ENCODE measurements at places on chromosomes 12 and 14.

- DNase-seq: no peak
These were observed 1.7 kb upstream of the SMOC1 start for GRCh38 chr14:69877492-69877891.

GRCh38 chr14:77809011-77809410, 9.1 kb downstream of the ADCK1 start:
- no peak for DNase-seq

GRCh38 chr12:124553862-124554428, 13.5 kb downstream of the NCOR2 start:
- DNase-seq: no peak

- no peak for DNase-seq
These were observed 1.3 kb upstream of the TBX5 start for GRCh38 chr12:114406984-114407841.

- no peak for DNase-seq
These were observed 483.9 kb downstream of the ZFP36L1 start for GRCh38 chr14:68308726-68309520.

- no peak for DNase-seq
These were observed 426.0 kb downstream of the FUT8 start for GRCh38 chr14:65838565-65838964.

DNA sequence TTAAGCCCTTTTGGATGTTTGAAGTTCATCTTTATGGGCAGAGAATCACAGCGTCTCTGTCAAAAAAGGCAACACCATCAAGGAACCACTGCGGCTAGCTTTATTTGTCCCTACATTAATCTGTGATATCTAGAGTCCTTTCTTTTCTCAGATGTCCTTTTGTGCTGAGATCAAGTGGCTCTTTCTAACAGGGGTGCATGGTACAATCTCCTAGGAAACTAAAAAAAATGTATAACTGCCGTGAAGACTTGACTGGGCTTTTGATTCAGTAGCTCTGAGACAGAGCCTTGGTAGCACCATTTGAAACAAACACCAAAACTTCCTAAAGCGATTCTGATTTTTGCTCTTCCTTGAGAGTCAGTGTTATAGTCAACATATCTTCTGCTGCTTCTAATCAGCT, 33.3 kb downstream of the KCNK13 start:
- DNase-seq: no peak

- DNase-seq: no peak
These were observed 12.7 kb upstream of the SERPINA1 start for GRCh38 chr14:94401083-94401482.

DNA sequence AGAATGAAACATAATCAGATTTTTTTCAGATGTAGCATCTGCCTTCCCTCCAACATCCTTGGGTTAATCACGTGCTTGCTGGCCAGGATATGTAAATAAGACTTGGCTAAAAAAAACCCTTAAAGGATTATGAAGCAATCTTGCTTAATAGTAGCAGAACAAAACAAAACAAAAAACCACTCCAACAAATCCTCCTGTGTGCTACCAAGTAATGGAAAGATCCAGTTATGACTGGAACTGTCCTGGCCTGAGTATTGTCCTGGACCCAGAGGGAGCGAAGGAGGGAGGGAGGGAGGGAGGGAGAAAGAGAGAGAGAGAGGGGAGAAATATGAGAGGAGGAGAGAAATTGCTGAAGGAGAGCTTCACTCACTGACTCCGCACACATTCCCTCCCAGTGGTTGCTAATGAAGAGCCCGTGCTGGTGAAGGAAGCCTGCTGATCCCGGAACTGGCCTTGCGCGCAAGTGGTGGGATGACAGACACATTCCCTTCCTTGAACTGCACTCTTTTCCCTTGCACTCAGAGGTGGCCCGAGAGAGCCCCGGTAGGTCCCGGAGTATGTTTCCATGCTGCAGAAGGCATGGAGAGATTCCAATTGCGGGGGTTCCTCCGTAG, 57.2 kb downstream of the HMGA2 start:
- DNase-seq: no peak

- DNase-seq: no peak
These were observed at the start of gene KCNA1 for GRCh38 chr12:4909734-4910501. Gene KCNA1 (plus strand): TSS chr12:4909905. CDS start chr12:4911379, 1,474 bp downstream.

GRCh38 chr14:103078420-103078749, 5.6 kb upstream of the LBHD2 start:
- DNase-seq: peak; percentile 74

DNA sequence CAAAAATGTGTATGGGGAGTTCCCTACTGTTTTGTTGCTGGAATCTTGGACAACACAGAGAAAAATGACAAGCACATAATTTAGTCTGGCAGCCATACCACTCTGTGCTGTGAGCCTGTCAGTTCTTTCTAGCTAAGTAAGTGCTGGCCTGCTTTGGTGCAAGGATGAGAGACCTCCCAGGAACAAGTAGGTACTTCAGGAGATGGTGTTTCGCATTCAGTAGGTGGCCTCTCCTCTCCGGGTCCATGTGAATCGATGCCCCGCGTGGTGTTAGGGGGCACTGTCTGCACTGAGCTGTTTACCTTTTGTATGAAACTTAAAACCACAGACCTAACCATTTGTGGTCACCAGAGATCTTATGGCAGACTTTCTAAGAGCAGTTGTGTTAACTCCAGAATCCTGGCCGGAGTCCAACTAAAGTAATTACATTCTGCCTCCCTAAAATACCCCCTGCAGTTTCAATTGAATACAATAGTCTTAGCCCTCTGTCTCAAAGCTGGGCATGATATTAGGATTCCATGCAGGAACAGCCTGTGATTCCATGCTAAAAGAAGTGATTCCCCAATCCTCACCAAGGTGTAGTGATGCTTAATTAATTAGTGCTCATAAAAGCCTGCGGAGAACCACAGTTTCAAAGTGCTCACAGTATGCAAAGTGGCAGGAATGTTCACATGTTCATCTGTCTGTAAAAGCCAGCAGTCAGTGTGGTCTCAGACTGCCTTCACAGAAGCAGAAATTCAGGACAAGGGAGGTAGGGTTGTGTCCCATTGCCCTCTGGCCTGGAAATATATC, 64.2 kb downstream of the LLPH start:
- DNase-seq: no peak

DNA sequence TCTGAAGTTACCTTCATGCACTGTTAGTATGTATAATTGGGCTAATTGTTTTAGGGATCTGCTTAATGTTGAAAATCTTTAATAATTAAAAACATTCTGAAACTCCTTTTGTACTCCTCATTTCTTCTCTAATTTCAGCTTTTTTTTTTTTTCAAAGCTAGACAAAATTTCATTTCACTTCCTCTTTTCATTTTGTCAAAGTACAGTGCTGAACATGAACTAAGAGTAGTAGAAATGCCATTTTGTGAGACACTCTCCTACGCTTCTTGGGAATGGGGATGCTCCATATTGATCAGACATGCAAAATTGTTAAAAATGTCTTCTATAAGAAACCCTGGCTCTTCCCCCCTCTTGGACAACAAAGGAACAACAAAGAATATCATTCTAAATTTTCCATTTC, 1.7 kb downstream of the ABCD2 start:
- no peak for DNase-seq

- DNase-seq: no peak
These were observed 13.6 kb downstream of the MDM2 start for GRCh38 chr12:68821357-68822188.

GRCh38 chr12:2582631-2583030, 212.1 kb upstream of the FKBP4 start:
- DNase-seq: no peak

DNA sequence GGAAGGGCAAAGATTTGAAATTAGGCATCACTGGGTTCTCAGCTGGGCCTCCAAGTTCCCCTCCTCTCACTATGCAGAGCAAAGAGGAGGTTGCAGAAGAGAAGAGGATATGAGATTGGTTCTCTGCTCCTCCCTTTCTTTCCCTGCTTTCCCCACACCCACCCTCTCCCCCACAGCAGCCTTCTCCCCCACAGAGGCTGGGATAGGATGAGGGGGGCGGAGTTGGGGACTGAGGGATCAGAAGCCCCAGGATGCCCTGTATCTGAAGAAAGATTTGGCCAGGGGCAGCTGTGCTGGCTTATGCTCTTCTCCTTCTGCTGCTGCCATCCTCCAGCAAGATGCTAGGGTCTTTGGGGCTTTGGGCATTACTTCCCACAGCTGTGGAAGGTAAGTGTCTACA, at the start of gene AMHR2:
Gene AMHR2 (plus strand): TSS at position 259 of the 400 bp plus-strand sequence. CDS start 80 bp downstream, at position 339.
- no peak for DNase-seq

DNA sequence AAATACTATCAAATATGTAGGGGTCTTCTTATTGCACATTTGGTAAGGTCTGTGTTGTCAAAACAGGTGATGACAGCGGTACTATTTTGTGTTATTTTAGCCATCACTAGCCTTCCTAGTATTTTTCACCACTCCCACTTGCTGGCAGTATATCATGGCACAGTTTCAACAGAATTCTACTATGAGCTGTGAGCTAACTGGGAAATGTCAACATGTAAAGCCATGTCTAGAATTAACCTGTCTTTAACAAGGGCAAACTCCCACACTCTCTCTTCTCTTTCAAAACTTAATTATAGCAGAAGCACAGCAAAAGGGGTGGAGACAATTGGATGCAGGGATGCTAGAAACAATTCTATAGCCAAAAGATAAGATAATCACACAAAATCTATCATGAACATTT, 253.4 kb downstream of the PAX9 start:
- DNase-seq: no peak

DNA sequence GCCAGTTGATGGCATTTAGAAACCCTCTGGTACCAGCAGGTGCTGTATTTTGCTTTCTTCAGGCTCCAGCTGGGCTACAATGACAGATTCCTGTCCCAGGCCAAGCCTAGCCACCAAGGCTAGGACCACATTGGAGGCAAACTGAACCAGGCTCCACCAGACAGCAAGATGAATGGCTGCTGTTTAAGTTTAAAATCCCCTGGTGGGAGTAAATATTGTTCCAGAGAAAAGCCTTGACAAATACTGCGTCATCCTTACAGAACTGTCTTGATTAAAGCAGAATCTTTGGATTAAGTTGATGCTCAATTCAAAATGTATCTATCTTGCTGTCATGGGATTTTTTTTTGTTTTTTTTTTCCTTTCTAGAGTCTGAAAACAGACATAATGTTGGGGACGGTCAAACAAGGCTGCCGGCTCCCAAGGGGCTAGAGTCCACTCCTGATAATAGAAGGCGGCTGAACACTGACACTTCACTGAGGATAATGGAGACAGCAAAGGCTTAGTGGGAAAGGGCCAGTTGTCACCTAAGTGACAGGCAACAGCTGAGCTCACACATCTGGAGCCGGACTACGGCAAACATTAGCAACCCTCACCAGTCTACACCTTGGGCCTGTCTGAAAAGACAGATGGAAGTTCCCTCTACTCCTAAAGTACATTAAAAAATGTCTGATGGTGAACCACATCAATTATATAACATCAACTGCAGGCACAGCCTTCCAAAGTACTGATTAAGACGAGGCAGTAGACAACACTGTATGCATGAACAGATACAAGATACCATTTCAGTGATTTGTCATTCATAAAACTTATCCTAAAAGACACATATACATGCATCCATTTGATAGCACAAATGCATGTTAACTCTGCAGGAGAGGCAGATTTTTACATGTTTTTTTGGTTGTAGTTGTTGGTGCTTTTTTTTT, 1.7 kb downstream of the PRICKLE1 start:
- DNase-seq: no peak

DNA sequence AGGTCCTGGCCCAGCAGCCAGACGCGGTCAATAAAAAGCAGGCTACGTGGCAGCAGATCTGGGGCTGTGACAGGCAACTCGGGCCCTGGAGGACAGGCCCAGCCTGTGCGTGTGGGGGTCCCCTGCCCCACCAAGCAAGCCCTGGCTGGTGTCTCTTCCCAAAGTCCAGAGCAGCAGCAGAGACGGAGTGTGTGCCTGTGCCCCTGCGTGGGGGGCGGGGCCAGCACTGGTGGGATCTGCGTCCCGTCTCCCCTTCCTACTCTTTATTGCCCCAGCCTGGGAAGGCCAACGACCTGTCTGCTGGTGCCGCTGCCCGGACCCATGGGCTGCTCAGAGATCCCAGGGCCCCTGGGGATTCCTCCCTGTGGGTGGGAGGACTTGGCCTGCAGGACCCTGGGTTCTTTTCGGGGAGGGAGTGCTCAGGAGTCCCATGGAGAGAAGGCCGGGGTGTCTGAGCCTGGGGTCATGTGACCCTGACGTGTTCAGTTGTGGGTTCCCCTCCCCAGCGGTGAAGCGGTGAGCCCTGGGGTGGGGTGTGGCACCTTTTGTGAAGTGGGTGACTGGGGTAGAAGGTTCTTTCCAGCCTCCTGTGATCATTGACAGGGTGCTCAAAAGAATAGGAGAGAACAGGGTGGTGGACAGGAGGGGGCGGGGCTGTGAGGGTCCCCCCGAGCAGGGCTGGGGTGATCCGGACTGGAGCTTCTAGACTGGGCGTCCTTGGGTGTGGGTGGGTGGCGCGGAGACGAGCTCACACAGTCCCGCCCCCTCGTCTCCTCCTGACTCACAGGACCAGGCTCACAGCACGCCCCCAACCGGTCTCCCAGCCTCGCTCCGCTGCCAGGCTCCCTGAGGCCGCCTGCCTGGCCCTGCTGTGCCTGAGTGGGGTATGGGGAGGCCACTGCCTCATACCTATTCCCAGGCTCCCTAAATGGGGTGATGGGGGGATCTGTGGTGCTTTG, 22.4 kb downstream of the ASPG start:
- no peak for DNase-seq

DNA sequence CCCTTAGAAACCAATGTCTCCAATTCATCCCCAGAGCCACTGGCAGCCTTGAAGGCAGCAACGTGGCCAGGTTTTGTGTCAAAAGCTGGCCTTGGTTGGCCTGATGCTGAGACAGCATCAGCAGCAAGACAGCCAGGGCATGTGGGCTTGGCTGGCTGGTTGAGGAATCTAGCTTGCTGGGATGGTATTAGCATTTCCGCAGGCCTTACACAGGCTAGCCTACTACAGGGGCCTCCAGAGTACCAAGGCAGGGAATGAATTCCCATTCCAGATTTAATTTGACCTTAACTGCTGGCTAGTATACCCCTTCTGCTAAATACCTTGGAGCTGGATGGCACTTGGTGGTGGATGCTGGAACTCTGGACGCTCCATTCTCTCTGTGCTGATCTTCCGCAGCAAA, 15.8 kb downstream of the NGDN start:
- DNase-seq: no peak

GRCh38 chr12:42704340-42704739, 114.8 kb upstream of the PRICKLE1 start:
- no peak for DNase-seq

GRCh38 chr14:55301437-55302121, 30.4 kb downstream of the FBXO34 start:
- no peak for DNase-seq

DNA sequence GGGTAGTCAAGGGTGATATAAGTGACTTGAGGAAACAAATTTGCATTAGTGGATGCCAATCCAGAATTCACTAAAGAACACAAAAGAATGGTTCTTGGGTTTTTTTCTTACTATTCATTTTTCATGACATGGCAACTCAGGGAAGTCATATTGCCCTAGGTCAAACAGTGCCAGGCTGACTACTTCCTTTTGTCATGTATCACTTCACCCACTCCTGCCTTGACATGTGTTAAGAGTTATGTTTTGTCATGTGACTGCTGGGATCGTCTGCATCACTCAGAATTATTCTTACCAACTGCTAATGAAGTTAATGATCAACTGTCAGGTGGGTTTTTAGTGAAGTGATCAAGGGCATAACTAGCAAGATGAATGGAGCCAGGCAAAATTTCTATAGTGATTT, 74.2 kb downstream of the PRORP start:
- no peak for DNase-seq

- no peak for DNase-seq
These were observed 7.7 kb downstream of the MVK start for GRCh38 chr12:109581334-109581691.

GRCh38 chr12:39675263-39675662, 55.7 kb upstream of the ABCD2 start:
- no peak for DNase-seq

- no peak for DNase-seq
These were observed 6.5 kb upstream of the OR4E1 start for GRCh38 chr14:21680072-21680471.

Measured in activated CD4-positive, alpha-beta T cell treated with anti-CD3 and anti-CD28 coated beads, Interleukin-2, amount 50 U/mL, for 1 hour (primary cell).